NCI-H2081 treated with DMSO at 0.1 percent for 48 hours (cell line): ENCODE measurements at places on chromosomes 5 and 9.

- no peak for DNase-seq
These were observed 408.9 kb downstream of the PDE4D start for GRCh38 chr5:59484618-59485017.

DNA sequence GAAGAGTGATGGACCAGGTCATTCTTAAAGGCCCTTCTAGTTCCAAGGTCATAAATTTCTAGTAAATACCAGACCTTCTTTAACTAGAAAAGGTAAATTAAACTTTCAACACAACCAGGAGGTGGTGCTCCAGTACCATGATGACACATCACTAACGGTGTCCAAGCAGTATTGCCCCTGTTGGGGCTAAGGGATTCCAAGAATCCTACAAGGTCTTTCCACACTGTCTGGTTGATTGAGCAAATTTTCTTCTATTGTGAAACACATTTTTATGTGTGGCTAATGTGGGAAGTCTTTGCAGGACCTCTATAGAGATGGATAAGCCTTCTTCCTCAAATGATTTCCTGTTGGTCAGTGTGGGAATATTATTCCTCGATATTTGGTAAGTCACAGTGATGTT, 459.6 kb upstream of the PAPPA start:
- DNase-seq, result no peak

DNA sequence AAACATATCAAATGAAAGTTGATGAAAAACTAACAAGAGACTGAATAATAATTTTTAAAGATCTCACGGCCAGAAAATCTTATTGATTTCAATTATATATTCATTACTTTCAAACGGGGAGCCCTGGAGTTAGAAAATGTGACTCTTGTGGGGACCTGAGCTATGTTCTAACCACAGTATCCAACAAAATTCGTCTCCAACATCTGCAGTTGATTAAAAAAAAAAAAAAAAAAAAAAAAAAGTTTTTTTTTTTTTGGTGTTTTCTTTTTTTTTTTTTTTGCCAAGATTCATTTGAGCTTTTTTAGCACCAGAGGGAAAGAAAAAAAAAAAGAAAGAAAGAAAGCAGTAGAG, 144.3 kb upstream of the PIK3R1 start:
- no peak for DNase-seq

DNA sequence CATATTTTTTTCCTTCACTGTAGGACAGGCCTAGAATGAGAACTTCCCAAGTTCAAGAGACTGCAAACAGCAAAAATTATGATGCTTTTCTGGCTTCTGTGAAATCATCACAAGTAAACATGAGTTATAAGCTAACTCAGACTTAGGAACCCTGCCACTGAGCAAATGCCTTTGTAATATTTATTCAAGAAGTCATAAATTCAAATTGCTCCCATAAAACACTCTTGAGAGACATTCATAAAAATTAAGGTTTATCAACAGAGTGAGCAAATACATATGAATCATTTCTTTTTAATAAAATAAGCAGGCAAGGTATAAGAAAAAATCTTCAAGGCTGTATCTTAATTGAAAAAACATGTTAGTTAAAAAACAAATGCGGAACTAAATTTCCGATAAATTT, 124.2 kb downstream of the GNA14 start:
- DNase-seq, result no peak

DNA sequence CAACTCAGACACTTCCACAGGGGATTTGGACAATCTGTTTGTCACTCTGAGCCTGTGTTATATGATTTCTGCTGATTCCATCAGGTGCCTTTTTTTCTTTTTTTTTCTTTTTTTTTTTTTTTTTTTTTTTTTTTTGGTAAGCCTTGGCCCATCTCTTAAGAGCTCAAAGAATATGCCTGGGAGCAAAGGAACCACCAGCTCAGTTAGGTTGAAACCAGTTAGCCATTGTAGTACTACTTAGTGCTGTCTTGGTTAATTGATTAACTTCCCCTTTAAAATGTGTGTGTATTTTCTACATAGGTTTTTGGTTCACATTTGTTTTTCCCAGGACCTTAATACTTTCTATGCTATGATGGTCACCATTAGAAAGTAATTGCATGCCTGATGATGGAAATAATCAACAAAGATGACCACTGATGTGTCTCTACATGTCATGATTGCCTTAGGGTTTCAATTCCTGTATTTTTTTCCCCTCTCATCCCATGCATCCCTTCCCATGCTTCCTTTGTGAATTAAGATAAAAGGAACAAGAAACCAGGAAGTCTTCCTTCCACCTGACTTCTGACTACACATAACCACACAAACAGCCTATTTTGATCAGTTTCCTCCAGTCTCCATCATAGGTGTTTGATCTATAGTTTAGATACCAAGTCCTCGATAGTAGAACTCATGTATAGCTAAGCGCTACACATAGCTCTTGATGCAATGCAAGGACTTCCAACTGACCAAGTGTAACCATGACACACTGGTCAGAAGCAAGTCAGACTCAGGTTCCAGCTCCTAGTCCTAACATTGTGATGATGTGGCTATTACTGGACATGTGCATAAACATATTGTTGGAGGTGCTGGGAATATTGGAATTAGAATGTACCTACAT, 306.1 kb downstream of the EFNA5 start:
- DNase-seq, result no peak

GRCh38 chr5:149802008-149802680, 72.0 kb downstream of the PPARGC1B start:
- DNase-seq, result no peak

DNA sequence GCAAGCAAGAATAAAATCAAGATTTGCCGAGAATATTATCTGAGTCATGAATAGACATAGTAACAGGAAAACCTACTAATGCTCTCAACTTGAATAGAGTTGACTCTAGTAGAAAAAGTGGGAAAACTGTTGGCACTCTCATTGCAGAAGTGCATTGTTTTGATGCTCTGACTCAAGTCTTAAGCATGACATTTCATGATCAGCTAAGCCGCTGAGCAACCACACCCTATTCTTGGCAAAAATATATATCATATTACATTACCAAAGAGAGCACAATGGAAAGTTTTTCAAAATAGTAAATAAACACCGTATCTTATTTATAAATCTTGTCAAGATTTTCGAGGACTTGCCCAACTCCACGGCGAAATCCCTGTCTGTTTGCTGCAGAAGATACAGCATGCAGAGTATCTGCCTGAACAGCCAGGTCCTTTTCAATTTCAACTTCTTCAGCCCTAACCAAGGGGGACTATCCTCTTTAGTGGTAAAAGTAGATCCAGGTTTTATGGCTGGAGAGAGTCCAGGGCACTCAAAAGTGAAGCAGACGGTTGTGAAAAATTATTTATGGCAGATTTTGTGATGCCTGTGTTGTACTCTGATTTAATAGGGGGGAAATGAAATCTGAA, 13.9 kb upstream of the ADAMTSL1 start:
- DNase-seq, result no peak
